Activated CD4-positive, alpha-beta T cell treated with anti-CD3 and anti-CD28 coated beads, Interleukin-2, Interleukin-4, amounts not matched to agents 100 ng/mL and 50 ng/mL, durations not matched to agents 16 hours and 8 hours (primary cell): ENCODE measurements at places on chromosomes 13 and 19.

DNA sequence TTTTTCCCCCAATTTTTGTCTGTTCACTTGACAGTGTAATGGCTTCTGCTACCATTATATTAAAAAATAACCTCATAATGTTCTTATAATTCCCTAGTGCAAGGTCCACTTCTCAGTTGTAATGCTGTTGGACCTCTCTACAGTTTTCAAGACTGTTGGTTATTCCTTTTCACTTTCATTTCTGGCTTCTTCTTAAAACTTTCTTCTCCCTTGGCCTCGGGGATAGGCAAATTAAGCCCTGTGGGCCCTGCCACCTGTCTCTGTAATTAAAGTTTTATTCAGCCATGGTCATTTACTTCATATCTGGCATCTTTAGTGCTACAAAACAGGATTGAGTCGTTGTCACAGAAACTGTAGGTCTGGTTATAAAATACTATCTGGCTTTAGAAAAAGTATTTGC lies 313.5 kb downstream of the KLF12 start:
- DNase-seq, result no peak

GRCh38 chr13:99322297-99323103 lies 15.3 kb upstream of the GPR183 start:
- peak; percentile 91 for DNase-seq

- DNase-seq, result no peak
Observed at GRCh38 chr13:34469196-34469986, 472.7 kb upstream of the NBEA start.

GRCh38 chr13:50693727-50694126 lies 149.8 kb downstream of the DLEU7 start:
- no peak for DNase-seq

DNA sequence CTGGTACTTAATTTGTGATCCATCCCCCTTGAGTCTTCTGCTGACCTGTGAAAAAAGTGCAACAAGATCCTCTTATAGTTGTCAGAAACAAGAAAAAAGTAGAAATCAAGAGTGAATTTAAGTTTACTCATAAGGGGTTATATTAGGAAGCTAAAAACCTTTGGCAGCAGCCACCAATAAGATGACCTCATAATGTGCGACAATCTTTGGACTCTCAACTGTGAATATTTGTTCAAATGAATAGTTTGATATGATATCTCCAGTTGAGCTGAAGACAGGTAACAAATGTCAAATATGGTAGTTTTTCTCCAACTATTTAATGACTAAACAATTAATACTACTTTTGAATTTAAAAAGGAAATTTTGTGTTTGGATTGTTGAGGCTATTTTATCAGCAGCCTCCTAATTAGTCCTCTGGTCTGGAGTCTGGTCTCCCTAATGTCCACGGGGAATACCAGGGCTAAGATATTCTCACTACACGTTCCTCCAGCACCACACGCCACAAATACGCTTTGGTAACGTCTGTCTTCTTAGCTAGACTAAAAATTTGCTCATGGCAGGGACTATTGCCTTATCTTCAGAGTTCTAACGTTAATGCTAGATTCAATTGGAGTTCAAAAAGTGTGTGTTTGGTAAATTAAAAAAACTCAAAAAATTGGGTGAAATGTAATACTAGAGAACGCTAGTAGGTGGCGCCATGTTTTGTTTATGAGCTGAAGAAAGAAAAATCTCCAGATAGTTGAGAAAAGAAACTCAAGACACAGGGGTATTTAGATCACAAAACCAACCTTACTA lies 51.0 kb upstream of the PDX1 start:
- DNase-seq, result no peak

- DNase-seq, result no peak
Observed at GRCh38 chr19:54492568-54492967, 10.1 kb upstream of the LAIR2 start.

DNA sequence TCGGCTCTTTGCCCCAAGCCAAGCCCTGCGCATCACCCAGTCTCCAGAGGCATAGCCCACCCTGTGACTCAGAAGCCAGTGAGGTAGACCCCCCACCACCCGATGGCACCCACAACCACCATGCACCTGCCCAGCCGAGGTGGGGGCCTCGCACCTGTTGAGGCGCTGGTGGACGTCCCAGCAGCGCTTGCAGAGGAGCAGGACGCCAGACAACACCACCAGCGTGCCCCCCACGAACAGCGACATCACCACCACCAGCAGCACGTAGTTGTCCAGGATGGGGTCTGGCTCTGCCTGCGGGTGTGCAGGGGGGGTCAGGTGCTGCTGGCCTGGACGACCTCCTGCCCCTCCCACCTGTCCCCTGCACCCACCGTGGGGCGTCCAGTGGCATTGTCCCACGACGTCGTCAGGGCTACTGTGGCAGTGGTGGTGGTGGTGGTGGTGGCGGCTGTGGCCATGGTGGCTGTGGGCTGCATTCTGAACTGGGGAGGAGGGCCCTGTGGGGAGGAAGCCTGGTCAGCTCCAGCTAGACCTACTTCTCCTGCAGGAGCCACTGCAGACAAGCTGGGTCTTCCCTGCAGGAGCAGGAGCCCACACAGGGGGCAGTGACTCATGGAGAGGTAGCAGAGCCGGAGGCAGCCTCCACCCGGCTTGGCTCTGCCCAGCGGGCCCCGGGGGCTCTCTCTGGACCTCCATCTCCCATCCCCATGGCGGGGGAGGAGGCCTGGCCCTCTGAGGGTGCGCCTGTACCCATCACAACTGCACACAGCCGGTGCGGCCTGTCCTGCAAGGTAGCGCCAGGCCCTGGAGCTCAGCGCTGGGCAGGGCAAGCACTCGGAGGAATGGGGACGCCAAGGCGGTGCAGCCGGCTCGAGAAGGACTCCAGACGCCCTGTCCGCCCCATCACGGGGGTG lies 1.9 kb downstream of the CBARP start:
- no peak for DNase-seq

- no peak for DNase-seq
Observed at GRCh38 chr19:19633711-19634515, 5.9 kb upstream of the LPAR2 start.

GRCh38 chr13:20231839-20232555 lies at the start of gene GJB6:
GJB6 (minus strand) TSS chr13:20232319; CDS start chr13:20223480, 8,839 bp downstream.
- no peak for DNase-seq

DNA sequence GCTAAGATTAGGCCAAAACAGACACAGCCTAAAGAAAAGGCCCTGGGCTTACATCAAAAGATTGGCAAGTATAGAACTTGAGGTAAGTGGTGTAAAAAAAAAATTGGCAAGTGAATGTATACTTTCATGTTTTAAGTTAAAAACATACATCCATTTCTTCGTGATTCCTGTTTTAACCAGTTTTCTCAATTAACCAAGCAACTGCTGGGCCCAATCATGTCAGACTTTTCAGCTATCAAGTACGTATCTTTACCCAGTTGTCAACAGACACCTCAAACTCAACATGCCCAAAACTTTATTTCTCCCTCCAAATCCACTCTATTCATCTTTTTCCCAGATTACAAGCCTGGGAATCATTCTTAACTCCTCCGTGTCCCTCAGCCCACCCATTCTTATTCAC lies 1.0 kb downstream of the PCID2 start:
- DNase-seq, result no peak

GRCh38 chr13:111031531-111031961 lies 83.6 kb upstream of the ARHGEF7 start:
- DNase-seq, result peak; percentile 62

DNA sequence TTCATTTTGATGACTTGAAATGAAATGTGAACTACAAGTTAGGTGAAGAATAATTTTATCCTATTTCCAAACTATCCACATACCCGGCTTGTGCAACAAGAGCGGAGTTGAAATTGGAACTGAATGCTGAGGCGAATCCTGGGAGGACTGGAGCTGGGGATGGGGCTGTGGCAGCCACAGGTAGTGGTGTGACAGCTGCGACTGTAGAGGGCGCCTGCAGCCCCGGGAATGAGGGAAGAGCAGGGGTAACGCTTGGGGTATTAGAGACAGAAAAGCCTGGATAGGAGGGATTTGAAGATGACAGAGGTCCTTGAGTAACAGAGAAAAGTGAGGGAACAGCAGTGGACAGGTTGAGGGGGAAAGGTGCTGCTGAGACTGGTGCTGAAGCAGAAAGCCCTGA lies 22.0 kb upstream of the STOML3 start:
- no peak for DNase-seq

DNA sequence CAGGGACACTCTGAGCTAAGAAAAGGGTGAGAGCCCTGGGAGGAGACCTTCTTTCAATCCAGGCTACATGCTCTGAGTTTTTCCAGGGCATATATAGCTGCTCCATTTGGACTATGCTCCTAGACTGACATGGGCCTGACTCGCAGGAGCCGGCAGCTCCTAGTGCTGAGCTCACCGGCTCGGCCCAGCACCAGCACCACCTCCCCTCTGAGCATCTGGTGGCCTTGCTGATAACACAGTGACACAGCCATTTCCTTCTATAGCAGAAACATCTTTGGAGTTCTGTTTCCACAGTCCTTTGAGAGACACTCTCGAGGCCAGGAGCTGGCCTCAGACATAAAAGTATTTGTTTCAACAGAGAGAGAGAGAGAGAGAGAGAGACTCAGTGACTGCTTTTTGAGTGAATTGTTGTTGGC lies 184.9 kb downstream of the TM9SF2 start:
- no peak for DNase-seq

GRCh38 chr13:101218484-101218883 lies 197.8 kb downstream of the NALCN start:
- DNase-seq, result no peak

- DNase-seq, result no peak
Observed at GRCh38 chr13:37201081-37201480, 95.6 kb upstream of the CSNK1A1L start.

- no peak for DNase-seq
Observed at GRCh38 chr19:46073268-46073922, 32.6 kb upstream of the IGFL4 start.

- no peak for DNase-seq
Observed at GRCh38 chr19:8355631-8356402, 8.1 kb upstream of the ANGPTL4 start.

GRCh38 chr19:13077240-13077639 lies 25.4 kb downstream of the LYL1 start:
- no peak for DNase-seq

- no peak for DNase-seq
Observed at GRCh38 chr13:99150575-99151361, 49.9 kb upstream of the UBAC2 start.

DNA sequence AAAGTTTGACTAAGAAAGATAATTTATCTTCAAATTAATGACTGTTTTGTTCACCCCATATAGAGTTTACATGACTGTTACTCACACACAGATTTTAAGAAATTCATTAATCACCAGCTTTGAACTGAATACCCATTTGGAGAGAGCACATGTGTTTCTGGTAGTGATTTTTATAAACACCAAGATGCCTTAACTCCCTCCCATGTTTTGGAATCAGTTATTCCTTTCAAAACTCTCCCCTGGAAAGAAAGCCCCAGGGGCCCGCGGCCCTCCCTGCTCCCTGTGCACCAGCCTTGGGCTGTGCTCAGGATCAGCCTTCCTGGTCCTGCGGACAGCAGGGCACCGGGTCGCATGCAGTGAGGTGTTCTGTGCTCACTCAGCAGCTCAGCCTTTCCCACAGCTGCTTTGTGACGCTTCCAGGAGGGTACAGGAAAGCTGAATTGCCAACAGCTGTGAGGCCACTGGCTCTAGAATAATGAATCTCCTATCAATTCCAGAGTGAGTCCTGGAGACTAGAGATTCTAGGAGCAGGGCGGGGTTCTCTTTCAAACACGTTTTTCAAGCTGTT lies 483.2 kb downstream of the EFNB2 start:
- no peak for DNase-seq

DNA sequence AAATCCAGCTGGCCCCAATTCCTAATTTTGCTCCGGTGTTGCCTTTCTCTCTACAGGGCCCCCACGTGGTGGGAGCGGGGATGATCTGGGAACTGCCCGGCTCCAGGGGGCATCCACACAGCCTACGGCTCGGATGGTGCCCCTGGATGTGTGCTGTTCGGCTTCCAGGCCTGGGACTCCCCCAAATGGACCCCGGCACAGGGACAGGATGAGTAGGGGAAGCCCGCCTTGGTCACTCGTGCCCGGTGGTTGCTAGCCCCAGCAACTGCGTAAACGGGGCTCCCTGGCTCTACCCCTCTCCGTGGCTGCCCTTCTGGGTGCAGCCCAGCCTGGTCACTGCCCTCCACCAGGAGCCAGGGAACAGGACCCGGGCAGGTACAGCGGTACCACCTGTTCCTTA lies 111.5 kb downstream of the TEX26 start:
- no peak for DNase-seq

GRCh38 chr13:43573802-43574514 lies 212.8 kb downstream of the ENOX1 start:
- no peak for DNase-seq

- no peak for DNase-seq
Observed at GRCh38 chr19:2038284-2039088, 12.6 kb downstream of the MKNK2 start.

- no peak for DNase-seq
Observed at GRCh38 chr13:85615031-85615430, 184.2 kb downstream of the SLITRK6 start.

GRCh38 chr19:17275441-17276175 lies 6.1 kb upstream of the ANKLE1 start:
- no peak for DNase-seq

- DNase-seq, result peak; percentile 49
Observed at GRCh38 chr19:13234518-13234917, 84.3 kb downstream of the IER2 start.

DNA sequence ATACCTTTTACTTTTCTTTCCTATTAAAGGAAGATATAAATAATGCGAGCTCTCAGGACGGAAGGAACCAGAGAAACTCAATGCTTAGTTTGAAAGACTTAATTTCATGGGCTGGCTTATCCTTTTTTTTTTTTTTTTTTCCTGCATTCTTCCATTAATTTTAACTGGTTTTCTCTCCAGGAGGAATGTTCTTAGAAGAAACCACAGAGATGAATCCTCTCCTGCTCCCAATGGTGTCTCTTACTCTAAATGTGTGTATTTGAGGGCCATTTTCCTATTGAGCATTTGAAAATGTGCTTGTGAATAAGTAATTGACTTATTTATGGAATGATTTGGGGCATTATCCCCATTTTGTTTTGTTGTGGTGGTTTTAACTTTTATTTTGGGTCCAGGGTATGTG lies 494.9 kb downstream of the FOXO1 start:
- no peak for DNase-seq

GRCh38 chr19:46761418-46761831 lies 15.2 kb upstream of the STRN4 start:
- no peak for DNase-seq

DNA sequence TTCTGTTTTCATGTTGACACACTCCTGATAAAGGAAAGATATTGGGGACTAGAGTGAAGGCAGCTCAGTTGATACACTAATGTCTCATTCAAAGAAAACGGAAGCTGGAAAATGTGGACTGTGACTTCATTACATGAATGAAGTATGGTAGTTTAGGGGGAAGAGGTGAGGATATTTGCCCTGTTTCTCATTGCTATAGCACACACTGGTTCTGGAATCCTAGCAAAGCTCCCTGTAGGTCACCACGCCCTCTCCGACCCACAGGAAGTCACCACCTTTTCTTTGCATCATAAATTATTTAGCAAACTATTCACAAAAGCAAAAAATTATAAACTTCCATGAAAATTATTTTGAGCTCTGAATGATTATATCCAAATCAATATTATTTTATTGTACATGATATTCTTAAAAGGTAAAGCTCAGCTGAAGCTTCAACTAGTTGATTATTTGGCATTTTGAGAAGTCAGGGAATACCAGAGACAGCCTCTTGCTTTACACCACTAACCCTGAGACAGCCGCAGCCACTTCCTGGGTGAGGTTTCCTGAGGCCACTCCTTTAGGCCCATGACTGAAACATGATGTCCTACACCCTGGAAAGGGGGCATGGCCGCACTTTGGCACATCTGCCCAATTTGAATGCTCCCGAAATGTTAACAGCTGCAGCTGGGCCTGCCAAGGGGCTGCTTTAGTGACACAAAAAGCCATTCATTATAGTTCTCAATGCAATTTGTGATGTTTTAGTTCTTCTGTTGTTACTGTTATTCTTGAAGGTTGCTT lies 50.0 kb upstream of the WDFY2 start:
- DNase-seq, result peak; percentile 42
